Neural progenitor cell (in vitro differentiated cells): ENCODE measurements at places on chromosomes 4 and X.

- DNase-seq = no peak
These were observed 18.9 kb upstream of the GPM6B start for GRCh38 chrX:13835825-13836224.

DNA sequence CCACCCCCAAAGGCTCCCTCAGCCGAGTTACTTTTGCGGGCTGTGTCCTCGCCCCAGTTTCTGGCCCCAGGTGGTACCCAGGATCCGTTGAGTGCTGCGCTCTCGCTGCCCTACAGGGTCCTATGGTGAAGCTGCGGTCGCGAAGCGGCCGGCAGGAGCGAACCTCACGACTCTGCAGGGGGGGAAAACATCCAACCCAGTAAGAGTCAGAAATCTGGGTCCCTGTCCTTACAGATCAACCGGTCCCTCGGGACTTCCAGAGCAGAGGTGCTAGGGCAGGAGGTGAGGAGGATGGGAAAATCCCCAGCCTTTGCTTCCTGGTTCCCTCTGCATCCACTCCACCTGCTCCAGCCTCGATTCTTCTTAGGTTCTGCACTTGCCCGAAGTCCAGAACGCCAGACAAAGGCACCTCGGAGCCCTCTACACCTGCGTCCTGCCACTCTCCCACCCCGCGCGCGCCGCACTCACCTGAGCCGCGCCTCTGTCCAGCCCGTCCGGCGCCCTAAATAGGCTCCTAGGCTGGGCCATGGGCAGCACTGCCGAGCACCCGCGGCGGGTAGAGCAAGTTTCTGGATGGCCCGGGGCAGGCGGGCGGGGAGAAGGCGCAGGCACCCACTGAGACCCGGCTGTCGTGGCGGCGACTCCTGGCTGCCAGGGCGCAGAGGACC lies at the start of gene HS3ST1:
TSS of gene HS3ST1 (minus strand) at position 664 of the 668 bp plus-strand sequence. CDS start 28,889 bp downstream, outside the sequence.
- DNase-seq = peak; percentile 37

DNA sequence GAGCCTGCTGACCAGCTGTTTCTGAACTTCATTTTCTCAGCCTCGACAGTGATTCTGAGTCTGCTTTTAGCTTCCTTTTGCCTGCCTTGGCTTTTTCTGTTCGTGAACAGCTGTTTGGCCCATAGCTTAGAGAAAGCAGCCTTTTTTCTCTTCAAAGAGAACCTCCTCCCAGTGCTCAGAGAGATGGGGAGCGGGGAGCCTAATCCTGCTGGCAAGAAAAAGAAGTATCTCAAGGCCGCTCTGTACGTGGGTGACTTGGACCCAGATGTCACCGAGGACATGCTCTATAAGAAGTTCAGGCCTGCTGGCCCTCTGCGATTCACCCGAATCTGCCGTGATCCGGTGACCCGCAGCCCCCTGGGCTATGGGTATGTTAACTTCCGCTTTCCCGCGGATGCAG lies 756 bp downstream of the PABPC5 start:
- peak; percentile 8 for DNase-seq

GRCh38 chr4:8419222-8420041 lies 21.1 kb downstream of the ACOX3 start:
- DNase-seq = no peak

GRCh38 chr4:121726642-121727268 lies 30.0 kb upstream of the ANXA5 start:
- DNase-seq = peak; percentile 56

GRCh38 chr4:150849016-150849415 lies 166.1 kb downstream of the LRBA start:
- no peak for DNase-seq

GRCh38 chr4:42724451-42724850 lies 67.5 kb upstream of the ATP8A1 start:
- DNase-seq = no peak

DNA sequence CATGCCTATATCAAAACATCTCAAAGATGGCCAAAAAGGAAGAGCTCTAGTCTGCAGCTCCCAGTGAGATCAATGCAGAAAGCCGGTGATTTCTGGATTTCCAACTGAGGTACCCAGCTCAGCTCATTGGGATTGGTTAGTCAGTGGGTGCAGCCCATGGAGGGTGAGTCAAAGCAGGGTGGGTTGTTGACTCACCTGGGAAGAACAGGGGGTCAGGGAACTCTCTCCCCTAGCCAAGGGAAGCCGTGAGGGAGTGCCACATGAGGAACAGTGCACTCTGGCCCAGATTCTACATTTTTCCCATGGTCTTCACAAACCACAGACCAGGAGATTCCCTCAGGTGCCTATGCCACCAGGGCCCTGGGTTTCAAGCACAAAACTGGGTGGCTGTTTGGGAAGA lies 57.3 kb upstream of the FGF16 start:
- DNase-seq = no peak

DNA sequence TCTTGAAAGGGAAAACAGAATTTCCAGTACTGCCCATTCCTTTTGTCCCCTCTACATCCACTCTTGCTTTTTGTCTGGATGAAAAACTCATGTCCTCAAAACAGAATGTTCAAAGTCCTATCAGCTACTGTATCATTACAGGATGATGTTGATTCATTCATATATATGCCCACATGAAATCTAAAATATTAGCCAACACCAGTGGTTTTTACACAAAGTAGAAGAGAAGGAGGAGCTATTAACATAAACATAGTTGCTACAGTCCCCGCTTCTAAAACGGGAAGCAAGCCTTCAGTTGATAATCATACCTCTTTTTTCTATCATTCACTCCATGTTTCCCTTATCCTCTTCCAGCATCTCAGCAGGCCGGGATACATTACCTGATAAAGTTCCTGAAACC lies 7.7 kb upstream of the THOC2 start:
- DNase-seq = no peak

GRCh38 chr4:150033901-150034300 lies 44.3 kb upstream of the DCLK2 start:
- DNase-seq = no peak

- no peak for DNase-seq
These were observed 42.5 kb downstream of the MID1 start for GRCh38 chrX:10577853-10578252.

DNA sequence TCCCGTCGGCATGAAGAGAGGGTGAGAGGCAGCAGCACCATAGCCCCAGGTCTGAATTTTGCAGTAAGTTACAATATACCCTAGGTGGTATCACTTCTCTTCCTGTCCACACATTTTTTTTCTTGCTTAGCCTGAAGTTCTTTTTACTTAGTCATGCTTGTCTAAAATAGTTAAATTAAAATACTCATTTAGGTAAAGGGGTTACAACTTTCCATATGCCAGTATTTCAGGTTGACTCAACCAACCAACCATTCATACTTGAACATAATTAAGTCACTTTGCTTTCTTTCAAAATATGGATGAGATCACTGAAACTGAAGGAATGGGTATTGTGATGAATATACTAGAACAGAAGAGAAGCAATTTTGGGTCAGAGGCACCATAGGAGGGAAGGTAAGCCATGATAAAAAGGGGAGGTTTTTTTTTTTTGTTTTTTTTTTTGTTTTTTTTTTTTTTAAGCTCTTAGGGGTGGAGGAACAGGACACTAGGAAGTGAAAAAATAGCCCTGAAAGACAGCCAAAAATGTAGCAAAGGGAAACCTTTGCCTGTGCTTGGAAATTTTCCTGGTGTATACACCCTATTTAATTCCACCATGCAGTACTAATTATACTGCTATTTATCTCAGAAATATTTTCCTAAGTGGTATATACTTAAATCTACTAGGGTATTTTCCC lies 41.8 kb downstream of the RPS6KA3 start:
- no peak for DNase-seq

DNA sequence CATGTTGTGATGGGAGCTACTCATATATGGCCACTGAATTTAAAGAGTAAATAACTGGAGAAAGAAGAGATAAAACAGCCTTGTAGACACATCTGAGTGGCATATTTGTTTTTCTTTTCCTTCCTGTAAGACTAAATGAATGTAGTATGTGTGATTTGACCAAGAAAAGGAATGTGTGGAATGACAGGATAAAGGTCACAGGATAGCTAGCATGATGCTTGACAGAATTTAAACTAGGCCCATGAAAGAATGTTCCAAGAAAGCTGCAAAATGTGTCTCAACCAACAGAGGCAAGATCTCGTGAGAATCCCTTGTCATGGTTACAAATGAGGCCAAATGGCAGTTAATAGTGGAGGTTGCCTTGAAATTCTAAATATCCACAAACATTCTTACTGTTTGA lies 137.0 kb downstream of the KCNIP4 start:
- DNase-seq = no peak

- no peak for DNase-seq
These were observed 147.3 kb downstream of the KLHL13 start for GRCh38 chrX:117969328-117969727.

DNA sequence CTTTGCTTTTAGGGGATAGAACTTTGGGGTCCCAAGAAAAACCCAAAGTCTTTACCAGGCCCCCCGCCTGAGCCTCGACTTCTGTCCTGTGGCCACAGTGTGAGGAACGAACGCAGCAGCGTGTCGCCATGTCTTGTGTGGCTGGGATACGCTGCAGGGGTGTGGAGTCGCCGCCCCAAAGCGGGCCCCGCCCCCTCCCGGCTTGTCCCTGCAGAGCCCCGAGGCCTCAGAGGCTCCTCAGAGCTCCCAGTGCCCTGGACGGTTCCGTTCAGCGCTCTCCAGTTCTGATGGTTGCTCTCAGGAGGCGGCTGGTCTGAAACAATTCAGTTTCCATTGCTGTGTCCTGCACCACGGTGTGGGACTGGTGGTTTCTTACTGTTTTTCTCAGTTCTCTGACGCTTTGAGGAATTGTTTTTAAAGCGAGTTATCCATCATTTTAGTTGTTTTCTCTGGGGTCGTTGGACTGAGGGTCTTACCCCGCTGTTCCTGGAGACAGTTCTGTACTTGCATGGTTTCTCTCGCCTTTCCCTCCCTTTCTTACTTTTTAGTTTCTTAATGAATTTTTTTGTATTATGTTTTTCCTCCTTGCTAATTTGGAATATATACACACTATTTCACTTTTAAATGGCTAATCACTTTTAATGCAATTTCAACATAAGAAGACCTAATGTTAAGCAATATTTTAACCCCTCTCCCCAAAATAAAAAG lies 1.6 kb upstream of the IDUA start:
- DNase-seq = peak; percentile 82

DNA sequence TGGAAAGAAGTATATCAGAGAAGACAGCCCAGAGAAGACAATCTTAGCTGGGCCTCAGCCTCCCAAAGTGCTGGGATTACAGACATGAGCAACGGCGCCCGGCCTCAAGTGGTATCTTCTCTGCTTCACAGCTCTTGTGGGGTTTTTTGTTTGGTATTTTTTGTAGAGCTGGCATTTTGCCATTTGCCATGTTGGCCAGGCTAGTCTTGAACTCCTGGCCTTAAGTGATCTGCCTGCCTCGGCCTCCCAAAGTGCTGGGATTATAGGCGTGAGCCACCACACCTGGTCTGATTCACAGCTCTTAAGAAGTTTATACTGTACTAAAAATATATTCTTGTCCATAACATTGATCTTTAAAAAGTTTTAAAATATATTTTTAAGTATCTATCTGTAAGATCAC lies 12.4 kb downstream of the UTP3 start:
- DNase-seq = no peak

- DNase-seq = no peak
These were observed 28.0 kb downstream of the TBL1X start for GRCh38 chrX:9492901-9493300.

DNA sequence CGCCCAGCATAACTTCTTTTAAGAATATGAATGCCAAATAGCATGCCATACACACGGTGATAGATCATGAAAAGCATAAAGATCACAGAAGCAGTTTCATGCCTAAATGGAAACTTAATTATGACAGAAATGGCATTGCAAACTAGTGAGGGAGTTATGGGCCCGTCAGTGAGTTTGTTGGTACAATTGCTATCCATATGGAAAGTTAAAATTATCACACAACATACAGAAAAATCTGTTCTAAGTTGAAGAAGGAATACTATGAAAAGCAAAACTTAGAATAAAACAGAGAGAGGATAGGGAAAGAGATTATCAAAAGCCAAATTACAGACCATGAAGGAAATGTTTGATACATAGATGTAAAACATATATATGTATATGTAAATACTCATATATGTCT lies 30.2 kb upstream of the RAP1GDS1 start:
- no peak for DNase-seq

DNA sequence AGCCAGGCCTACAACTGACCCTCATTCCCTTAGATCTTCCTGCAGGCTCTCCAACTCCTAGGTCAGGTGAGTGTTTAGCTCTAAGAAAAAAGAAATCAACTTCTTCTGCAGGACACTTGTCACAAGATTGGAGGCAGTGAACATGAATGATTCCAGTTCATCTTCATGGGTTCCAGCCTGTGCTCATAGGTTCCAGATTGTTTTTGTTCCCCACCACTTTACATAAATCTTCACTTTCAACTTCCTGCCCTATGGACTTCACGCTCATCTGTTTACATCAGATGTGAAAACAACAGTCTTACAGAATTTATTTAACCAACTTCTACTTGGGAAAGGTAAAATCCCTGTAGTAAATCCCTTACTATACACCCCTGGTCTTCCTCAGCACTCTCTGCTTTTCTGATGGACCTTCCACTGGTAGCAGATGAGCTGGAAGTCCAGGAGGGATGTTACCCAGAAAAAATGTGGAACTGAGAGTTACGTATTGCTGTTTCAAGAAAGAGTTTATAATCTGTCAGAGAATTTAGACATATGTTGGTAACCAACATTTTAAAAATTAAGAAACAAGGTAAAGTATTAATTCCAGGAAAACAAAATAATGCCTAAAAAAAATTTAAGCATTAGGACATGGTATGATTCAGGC lies 62.4 kb downstream of the ANAPC10 start:
- DNase-seq = no peak

GRCh38 chr4:30002341-30002740 lies 717.8 kb upstream of the PCDH7 start:
- no peak for DNase-seq

- DNase-seq = peak; percentile 90
These were observed 19.8 kb downstream of the C4orf50 start for GRCh38 chr4:5998333-5998936.

DNA sequence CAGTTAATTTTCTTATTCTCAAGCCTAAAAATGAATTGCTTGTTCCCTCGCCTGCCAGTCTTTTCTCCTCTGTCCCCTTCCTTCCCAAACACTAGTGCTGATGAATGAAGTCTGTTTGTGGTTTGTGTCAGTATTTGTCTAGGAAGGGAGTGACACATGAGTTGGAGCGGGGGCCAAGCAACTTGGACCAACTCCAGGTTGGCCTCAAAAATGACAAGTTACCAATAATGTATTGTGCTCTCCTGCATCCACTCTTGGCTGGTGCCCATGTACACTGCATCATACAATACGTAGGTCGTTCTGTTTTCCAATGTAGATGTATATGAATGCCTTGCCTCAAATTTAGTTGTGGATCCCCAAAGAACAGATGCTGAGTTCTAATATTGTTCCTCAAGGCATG lies 223.0 kb upstream of the GPC4 start:
- DNase-seq = no peak

DNA sequence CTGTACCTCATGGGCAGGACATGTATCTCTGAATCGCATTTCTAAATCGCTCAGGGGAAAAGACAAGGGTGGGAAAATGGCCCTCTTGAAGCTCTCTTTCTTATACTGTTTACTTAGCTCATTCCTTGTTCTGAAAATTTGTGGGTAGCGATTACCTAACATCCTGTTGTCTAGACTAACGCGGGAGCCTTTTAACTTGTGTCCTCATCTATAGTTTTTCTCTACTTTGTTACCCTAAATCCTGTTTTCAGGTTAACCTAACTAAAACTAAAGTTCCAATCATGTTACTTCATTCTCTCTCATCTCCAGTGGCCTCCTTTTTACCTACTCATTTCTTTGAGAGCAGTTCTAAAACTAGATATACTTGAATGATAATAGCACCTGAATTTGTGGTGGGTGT lies 45.0 kb downstream of the SNX25 start:
- no peak for DNase-seq

- no peak for DNase-seq
These were observed 81.8 kb upstream of the TRPC5 start for GRCh38 chrX:112164420-112164819.
